Tibial artery (tissue), 4 donors: ENCODE measurements at places on chromosomes 2 and 18.

DNA sequence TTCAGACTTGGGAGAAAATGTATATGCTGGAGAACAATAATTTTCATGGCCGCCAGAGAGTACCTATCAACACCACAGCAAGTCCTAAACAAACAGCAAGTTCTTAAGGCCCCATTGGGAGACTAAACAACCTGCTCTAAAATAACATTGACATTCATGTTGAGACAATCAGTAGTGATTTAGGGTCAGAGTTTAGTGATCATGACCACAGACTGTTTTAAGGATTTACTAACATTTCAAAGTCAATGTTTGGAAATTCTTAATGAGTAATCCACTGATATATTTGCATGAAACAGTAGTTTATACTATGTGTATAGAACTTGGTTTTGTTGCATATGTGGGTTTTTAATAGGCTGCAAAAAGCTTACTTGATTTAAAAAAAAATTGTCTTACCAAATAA, 34.7 kb downstream of the RASGRP3 start:
- no peak for DNase-seq

GRCh38 chr18:34322365-34323289, 97.9 kb upstream of the NOL4 start:
- DNase-seq: no peak

DNA sequence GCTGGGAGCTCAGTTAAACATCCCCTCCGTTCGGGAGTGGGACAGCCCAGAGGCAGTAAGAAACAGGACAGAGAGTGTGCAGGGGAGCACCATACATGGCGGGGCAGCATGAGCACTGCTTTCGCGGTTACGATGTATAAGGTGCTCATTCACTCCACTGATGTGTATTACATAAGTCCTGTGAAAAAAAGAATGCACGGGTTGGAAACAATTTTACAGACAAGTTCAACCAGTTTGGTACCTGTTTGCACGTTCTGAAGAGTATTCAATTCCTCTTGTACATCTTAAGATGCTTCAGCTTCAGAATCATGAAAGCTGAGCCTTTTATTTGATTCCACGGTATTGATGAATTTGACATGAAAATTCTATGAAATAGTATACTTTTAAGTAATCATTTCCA, 97.8 kb upstream of the NETO1 start:
- DNase-seq: no peak

GRCh38 chr2:10297959-10298531, 4.7 kb upstream of the HPCAL1 start:
- DNase-seq: peak; percentile 55

- DNase-seq: no peak
Observed at GRCh38 chr2:216807857-216808272, 52.0 kb downstream of the TNP1 start.

- no peak for DNase-seq
Observed at GRCh38 chr18:9506046-9506792, 30.9 kb downstream of the RALBP1 start.

DNA sequence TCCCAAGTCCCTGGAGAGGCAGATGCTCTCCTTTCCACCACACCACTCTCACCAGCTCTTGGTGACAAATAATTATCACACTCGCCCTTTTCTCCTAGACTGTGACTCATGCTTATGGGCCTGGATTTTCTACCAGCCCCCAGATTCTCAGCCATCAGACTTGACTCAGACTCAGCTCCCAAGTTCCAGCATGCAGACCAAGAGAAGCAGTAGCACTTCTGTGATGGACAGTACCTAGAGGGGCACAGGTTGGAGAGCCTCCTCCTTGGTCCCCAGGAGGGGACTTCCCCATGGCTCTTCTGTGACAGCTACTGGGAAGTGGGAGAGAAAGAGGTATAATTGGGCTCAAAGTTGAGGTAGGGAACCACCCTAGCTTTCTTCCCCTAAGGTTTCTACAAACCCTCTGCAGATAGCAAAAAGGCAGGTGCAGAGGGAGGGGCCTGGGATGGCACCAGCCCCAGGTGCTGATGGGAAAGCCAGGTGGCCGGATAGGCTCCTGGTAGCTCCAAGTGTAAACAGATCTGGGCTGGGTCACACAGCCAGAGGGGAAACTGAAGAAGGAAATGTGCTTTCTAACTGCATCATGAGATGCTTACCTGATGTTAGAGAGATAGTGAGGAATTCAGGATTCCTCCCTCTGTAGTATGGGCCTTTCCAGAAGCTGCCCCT, 4.1 kb downstream of the TCF23 start:
- DNase-seq: no peak

GRCh38 chr2:202014318-202014717, 19.3 kb upstream of the FZD7 start:
- no peak for DNase-seq

- no peak for DNase-seq
Observed at GRCh38 chr2:60394463-60394862, 159.0 kb downstream of the BCL11A start.

DNA sequence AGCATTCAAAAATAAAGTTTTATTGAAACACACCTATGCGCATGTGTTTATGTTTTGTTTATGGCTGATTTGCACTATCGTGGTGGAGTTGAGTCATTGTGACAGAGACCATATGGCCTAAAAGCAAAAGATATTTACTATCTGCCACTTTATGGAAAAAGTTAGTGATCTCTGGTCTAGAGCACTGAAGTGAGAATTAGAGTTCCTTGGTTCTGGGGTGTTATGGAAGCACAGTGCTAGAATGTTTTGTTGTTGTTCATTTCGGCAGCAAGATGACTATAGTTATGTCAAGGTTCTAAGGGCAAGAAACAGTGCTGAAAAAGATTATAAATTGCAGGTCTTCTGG, 416.5 kb downstream of the SLC4A3 start:
- DNase-seq: no peak

GRCh38 chr2:72204156-72204785, 56.6 kb upstream of the CYP26B1 start:
- no peak for DNase-seq

DNA sequence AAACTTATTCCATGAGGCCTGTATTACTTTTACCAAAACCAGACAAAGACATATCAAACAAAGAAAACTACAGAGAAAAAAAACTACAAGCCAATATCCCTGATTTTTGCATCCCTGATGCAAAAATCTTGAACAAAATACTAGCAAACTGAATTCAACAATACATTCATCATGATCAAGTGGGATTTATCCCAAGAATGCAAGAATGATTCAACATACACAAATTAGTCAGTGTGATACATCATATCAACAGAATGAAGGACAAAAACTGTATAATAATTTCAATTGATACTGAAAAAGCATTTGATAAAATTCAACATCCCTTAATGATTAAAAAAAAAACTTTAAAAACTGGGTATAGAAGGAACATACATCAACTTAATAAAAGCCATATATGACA, 106.8 kb downstream of the SLC39A10 start:
- no peak for DNase-seq

- no peak for DNase-seq
Observed at GRCh38 chr2:5777131-5777535, 84.9 kb downstream of the SOX11 start.

DNA sequence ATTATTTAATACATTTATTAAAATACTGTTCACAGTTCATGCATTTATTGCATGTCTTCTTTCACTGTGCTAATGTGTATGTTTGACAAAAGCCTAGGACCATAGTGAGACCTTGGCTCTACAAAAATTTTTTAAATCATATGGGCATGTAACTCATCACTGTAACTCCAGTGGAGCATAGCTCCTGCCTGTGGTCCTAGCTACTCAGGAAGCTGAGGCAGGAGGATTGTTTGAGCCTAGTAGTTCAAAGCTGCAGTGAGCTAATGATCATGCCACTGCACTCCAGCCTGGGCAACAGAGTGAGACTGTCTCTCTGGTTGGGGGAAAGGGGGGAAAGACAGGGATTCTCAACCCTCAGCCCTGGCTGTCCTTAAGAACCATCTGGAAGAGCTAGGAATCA, 137.8 kb downstream of the PRKCE start:
- no peak for DNase-seq

- DNase-seq: peak; percentile 41
Observed at GRCh38 chr2:19474128-19474527, 115.7 kb upstream of the OSR1 start.

- DNase-seq: no peak
Observed at GRCh38 chr2:151520976-151521375, 111.3 kb downstream of the RIF1 start.

GRCh38 chr2:234971496-234971895, 19.7 kb downstream of the SH3BP4 start:
- DNase-seq: no peak

- DNase-seq: no peak
Observed at GRCh38 chr2:191415101-191415500, 169.9 kb downstream of the MYO1B start.

GRCh38 chr18:45282101-45282812, 333.0 kb upstream of the SLC14A2 start:
- DNase-seq: no peak

- no peak for DNase-seq
Observed at GRCh38 chr2:136362676-136363390, 244.9 kb upstream of the CXCR4 start.

- DNase-seq: no peak
Observed at GRCh38 chr2:122034777-122035176, 279.3 kb downstream of the TSN start.

DNA sequence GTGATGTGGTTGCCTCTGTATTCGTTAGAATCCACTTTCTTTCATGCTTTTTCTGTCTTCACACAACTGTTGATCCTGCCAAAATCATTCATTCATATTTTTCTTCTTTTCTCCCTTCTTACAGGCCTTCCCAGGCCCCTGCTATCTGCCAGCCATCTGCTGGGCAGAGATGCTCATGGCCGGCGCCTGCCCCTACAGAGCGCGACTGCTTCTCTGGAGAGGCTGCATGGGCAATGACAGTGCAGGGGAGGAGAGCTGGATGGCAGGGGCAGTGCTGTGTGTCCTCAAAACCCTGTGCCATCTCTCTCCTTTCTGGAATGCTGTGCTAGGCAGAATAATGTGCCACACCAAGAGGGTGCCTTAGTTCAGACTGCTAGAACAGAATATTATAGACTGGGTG, 125.2 kb downstream of the INHBB start:
- no peak for DNase-seq

GRCh38 chr2:160167089-160167740, 32.9 kb downstream of the ITGB6 start:
- no peak for DNase-seq

DNA sequence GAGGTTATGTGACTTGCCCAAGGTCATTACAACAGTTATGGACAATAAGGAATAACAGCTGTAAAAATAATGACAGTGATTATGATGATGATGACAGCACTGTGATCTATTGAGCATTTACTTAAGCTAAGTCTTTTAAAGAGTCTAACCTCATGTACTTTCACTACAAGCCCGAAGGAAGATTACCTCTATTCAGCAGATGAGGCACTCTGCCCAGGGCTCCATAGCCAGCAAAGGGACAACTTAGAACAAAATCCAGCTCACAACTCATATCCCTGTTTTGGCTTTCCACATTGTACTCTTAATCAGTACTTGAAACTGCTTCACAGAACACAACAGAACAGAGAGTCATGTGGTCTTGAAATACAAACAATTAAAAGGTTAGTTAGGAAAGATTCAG, 290.2 kb downstream of the ZNF385B start:
- no peak for DNase-seq

DNA sequence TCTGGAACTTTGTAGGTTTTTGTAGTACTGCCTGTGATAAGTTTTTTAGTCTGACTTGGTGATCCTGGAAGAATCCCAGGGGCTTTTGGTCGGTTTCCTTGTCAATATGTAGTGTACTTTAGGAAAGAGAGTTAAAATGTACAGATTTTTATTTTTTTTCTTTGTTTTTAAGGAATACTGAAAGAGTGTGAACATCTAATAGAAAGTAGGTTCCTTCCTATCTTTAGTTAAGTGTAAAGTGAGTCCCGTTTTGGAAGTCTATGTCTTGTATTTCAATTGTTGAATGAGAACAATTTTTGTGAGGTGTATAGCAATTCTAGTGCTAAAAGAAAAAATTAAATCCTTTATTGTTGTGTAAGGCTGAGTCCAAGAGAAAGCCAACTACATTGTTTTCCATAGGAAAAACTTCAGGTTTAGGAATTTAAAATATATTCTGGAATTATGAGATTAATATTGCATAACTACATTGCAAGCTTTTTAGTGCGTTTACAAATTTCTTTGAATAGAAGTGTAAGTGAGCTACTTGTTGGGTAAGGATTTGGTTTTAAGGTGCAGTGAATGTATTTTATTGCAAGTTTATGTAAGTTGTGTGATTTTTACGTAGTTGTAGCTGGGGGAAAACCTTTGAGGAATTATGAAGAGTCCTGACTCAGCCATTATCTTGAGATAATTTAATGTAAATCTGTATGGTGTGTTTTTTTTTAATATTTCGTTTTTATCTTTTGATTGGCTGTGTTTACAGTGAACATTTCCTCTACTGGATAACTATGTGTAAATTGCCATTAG, 1.7 kb downstream of the VAPA start:
- DNase-seq: no peak

GRCh38 chr18:56267334-56267733, 371.1 kb downstream of the TXNL1 start:
- DNase-seq: no peak

- no peak for DNase-seq
Observed at GRCh38 chr18:2538844-2539243, 32.5 kb downstream of the METTL4 start.

- no peak for DNase-seq
Observed at GRCh38 chr2:230772156-230772555, 59.5 kb downstream of the CAB39 start.

DNA sequence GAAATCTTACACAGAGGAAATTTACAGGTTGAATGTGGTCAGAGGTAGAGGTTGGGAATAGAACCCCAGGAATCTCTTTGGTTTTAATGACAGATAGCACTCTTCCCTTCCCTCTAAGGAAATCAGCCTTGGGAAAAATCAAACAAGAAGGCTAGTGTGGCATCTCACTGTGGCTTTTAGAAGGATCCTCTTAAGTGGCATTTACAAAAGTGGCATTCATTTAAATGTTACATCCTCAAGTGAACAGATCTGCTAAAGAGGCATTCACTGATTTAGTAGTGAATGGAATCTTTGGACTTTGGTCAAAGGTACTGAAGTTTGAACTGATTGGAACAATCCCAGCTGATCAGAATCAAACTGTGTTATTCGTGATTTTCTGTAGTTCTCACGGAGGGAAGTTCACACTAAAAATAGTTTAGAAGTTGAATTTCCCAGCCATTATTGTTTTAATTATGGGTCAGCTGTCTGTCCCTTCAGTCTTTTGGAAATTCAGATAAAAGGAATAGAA, 136.5 kb upstream of the FN1 start:
- DNase-seq: no peak

GRCh38 chr2:54546518-54546917, 90.4 kb downstream of the SPTBN1 start:
- DNase-seq: no peak

DNA sequence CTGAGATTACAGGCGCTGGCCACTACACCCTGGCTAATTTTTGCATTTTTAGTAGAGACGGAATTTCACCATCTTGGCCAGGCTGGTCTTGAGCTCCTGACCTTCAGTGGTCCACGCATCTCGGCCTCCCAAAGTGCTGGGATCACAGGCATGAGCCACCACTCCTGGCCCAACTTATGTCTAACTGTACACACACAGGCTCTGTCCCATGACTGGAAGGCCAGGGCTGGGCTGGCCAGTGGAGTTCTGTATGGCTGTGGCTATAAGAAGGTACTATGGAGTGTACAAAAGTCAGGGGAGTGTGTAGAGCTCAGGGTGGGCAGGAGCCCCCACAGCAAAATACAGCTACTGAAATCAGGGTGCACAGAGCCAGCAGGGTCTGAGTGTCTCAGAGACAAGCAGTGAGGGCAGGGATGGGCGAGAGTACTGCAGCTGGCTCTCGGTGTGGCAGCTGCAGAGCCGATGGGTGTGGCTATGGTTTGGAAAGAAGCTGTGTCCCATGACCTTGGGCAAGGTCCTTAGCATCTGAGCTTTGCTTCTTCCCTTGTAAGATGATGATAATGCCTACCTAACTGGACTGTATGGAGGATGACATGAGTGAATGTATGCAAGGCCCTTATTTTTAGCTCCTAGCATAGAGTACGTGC, 10.4 kb upstream of the MSGN1 start:
- no peak for DNase-seq
